ENCODE measurements at places on chromosomes 2 and 18.

GRCh38 chr18:47992976-47993375 is 62.5 kb upstream of the SMAD2 start:
- no peak for DNase-seq

- DNase-seq, result no peak
These were observed 476.1 kb downstream of the DCC start for GRCh38 chr18:52816121-52816520.

GRCh38 chr18:697800-698199 is 14.6 kb downstream of the ENOSF1 start:
- DNase-seq, result no peak

DNA sequence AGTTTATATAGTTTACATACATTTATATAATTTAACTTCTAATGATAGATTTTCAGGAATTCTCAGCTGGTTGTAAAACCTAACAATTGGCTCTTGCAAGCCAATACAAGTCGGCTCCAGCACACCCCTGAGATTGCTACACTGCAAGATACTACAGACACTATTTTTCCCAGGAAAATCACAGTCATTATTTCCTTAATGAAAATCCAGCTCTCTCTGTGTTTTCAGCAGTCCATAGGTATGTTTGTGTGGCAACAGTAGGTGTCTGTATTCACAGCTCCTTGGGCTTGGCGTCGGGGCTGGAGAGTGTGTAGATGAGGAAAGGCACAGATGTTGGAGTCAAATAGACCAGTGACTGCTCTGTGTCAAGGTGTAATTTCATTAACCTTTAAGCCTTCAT is 78.7 kb upstream of the SPTBN1 start:
- no peak for DNase-seq

DNA sequence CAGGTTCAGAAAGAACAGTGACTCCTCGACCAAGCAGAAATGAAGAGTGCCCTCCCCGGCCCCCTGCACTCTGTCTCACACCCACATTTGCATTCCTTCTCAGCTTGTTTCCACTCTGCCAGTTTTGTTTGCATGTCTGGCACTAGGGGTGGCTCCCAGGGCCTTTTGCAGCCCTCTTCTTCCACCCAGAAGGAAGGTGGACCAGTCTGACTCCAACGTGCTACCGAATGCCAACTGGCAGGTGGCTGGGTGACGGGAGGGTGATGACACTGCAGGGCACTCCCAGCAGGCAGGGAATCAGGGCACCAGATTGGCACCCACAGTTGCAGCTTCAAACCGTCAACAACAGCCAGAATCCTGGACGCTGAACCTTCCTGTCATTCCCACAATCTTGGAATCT is 371.1 kb downstream of the TXNL1 start:
- no peak for DNase-seq

DNA sequence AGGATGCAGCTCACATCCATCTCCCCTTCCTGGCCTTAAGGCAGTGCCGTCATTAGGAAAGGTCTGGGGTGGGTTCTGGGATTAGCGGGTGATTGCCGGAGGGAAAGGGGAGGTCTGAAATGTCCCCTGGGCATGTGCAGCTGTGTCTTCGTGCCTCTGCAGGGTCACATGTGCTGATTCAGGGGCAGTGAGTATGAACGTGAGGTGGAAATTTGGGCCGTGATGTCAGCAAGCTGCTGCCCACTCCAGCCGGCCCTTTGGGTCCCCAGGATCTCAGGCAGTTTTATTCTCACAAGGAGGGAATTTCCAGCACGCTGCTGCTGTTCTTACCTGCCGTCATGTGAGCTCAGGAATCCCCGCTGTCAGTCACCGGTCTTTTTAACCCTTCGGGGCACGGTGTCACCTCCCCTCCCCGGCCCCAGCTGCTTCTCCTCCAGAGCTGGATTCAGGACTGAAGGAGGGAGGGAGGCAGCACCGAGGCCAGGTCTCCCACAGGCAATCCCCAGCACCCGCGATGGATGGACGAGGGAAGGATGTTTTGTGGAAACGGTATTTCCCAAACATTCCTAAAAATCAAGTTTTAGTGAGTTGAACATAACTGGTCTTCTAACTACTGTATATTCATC is 23.5 kb downstream of the GPR35 start:
- DNase-seq, result no peak

DNA sequence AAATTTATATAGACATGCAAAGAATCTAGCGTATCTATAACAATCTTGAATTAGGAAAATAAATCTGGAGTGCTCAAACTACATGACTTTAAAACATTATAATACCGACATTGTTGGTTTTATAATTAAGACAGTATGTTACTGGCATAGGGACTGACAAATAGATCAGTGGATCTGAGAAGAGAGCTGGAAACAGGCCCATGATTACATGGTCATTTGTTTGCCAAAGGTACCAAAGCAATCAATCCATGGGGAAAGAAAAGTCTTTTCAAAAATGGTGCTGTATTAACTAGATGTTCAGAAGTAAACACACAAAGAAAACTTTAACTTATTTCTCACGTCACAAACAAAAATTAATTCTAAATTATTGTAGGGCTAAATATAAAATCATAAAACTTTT is 124.2 kb downstream of the BCL2L11 start:
- DNase-seq, result no peak

DNA sequence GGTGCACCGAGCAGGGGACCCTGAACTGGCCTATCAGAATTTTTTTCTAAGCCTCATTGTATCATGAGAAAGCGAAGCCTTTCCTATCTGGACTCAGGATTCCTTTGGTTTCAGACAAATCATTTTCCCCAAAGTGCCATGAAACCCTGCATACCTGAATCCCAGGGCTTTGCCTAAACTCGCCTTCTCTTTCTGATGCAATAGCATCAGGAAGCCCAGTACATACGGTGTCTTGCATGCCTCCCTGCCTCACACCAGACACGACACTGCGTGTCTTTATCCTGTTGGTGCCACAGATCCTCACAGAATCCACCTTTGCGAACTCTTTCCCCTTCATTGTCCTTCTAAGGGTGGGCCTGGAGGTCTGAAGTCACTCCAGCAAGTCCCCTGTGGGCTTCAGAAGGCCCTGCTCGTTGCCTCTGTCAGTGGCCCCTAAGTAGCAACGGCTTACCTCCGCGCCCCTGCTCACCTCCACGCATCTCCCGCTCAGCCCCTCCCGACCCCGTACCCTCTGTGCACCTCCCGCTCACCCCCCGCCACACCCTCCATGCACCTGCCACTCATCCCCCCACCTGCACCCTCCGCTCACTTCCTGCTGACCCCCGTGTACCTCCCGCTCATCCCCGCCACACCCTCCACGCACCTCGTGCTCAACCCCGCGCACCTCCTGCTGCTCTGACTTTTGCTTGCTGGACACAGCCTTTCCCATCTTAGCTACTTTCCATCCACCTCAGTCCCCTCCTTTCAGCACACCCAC is 83.4 kb downstream of the TPGS2 start:
- DNase-seq, result no peak

GRCh38 chr18:58638441-58638840 is 9.6 kb upstream of the ALPK2 start:
- peak; percentile 84 for DNase-seq

GRCh38 chr2:205177546-205177945 is 504.8 kb upstream of the NRP2 start:
- no peak for DNase-seq

DNA sequence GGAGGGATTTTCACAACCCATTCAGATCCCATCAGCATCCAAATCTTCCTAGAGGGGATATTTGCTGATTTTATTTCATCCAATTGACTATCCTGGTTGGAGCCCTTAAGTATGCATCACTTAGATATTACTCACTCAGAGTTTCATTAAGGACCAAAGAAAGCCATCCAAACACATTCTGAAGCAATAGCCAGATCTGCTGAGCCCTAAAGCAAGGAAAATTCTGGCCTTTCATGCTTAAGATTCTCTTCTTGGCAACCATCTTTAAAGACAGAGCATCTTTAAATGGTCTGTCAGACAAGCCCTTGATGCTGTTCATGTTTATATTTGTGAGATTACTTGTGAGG is 40.9 kb upstream of the C1D start:
- DNase-seq, result no peak

DNA sequence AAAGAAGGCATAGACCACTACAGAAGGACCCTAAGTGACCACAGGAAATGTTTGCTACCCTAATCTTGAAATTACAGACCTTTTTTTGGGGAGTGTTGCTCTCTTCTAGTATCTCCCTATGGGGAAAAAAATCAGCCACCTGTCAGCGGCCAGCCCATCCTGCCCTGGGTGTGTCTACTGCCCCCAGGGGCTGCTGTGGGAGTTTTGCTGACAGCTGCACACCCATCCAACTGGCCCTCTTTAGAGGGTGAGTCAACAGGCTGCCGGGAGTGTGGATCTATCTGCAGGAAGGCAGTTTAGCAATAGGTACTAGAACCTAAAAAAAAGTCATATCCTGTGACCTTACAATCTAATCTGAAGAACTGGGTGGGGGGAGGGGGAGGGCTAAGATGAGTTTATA is 796 bp upstream of the DYSF start:
- peak; percentile 70 for DNase-seq

GRCh38 chr2:188285049-188285448 is 6.6 kb upstream of the GULP1 start:
- DNase-seq, result no peak

- DNase-seq, result peak; percentile 34
These were observed 199.5 kb upstream of the STON1 start for GRCh38 chr2:48330430-48330829.

- no peak for DNase-seq
These were observed 63.8 kb downstream of the RTP5 start for GRCh38 chr2:241933179-241933911.

GRCh38 chr18:3910512-3910911 is 460.5 kb downstream of the TGIF1 start:
- DNase-seq, result no peak

DNA sequence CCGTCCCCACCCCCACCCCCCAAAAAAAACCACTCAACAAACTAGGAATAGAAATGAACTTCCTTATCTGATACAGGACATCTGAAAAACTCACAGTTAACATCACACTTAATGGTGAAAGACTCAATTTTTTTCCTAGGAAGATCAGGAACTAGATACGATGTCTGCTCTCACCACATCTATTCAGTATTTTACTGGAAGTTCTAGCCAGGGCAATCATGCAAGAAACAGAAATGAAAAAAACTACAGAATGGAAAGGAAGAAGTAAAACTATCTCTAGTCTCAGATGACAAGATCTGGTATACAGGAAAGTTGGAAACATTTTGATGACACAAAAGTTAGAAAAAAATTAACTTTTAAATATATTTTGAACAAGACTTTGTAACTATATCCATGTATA is 114.4 kb upstream of the FZD5 start:
- DNase-seq, result no peak

- DNase-seq, result no peak
These were observed 36.6 kb downstream of the CYP1B1 start for GRCh38 chr2:38039121-38039910.

DNA sequence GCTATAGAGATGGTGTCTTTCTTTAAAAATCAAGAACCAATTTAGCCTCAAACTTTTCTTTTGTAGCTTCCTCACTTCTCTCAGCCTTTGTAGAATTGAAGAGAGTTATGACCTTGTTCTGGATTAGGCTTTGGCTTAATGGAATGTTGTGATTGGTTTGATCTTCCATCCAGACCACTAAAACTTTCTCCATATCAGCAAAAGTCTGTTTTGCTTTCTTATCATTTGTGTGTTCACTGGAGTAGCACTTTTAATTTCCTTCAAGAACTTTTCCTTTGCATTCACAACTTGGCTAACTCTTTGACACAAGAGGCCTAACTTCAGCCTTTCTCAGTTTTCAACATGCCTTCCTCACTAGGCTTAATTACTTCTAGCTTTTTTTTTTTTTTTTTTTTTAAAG is 193.1 kb downstream of the ACOXL start:
- no peak for DNase-seq

DNA sequence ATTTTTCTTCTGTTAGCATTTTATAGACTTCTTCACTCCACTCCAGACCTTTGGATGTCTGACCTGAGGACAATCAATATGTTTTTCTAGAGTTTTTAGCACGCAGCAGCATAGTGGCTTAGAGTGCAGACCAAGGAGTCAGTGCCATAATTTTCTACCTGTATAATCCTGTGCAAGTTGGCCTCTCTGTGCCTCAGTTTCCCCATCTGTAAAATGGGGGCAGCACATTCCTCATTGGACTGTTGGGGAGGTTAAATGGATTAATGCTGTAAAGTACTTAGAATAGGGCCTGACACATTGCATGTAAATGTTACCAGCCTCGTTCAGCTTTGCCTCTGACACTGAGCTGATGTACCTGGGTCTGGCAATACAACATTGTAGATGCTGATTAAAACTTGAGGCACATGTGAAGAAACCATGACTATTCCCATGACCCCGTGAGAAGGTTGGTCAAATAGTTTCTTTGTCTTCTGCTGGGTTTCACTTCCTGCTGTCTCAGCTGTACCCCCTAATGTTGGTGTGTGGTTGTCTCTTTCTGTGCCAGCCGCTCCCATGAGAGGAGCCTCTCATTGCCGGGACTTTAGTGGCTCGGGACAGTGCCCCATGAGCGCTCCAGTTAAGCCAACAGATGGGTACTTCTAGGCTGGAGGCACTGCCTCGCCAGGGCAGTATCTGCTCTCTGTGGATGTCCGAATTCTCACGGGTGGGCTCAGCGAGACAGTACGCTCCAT is 125.3 kb downstream of the SH3RF3 start:
- no peak for DNase-seq

- no peak for DNase-seq
These were observed 110.2 kb downstream of the ANTXR1 start for GRCh38 chr2:69123182-69123581.

DNA sequence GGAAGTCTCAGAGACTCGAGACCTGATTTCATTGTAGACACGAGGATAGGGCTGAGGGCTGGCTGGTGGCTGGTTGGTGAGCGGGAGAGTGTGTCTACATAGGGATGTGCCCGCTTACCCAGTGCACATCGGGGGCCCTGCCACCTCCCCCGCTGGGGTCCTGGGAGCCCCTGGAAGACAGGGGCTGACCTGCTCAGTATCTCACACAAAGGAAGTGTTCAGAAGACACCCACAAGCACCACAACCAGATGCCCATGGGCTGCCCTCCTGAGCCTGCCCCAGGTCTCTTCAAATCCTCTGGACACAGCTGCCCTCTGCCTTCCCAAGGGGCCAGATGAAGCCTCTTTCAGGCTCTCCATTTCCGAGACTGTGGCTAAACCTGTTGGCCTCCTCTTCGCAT is 43.1 kb downstream of the MYCN start:
- DNase-seq, result no peak

GRCh38 chr2:170566138-170566537 is 149.0 kb upstream of the SP5 start:
- no peak for DNase-seq

GRCh38 chr2:64668542-64668941 is 14.8 kb upstream of the SERTAD2 start:
- no peak for DNase-seq

GRCh38 chr2:96522304-96523203 is 14.0 kb upstream of the ARID5A start:
- DNase-seq, result no peak

DNA sequence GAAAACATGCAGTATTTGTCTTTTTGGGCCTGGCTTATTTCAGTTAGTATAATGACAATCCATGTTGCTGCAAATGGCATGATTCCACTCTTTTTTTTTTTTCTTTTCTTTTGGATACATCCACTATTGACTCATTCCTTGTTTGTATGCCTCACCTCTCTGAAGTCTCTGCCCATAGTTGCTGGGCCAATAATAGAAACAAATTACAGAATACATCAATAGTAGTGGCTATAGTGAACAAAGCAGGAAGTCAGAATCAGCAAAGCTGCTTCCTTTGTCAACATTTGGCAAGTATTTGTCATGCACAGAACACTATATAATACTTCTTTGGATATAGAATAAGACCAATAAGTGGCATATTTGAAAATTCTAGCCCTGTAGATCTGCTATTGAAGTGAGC is 609.7 kb downstream of the STK39 start:
- DNase-seq, result no peak

Data from OCI-M1 (cell line).